NCI-H2081 treated with DMSO at 0.1 percent for 48 hours (cell line): ENCODE measurements at places on chromosomes 7 and 10.
A peak's percentile ranks its signal among the peaks of the same experiment; 100 is the strongest.

DNA sequence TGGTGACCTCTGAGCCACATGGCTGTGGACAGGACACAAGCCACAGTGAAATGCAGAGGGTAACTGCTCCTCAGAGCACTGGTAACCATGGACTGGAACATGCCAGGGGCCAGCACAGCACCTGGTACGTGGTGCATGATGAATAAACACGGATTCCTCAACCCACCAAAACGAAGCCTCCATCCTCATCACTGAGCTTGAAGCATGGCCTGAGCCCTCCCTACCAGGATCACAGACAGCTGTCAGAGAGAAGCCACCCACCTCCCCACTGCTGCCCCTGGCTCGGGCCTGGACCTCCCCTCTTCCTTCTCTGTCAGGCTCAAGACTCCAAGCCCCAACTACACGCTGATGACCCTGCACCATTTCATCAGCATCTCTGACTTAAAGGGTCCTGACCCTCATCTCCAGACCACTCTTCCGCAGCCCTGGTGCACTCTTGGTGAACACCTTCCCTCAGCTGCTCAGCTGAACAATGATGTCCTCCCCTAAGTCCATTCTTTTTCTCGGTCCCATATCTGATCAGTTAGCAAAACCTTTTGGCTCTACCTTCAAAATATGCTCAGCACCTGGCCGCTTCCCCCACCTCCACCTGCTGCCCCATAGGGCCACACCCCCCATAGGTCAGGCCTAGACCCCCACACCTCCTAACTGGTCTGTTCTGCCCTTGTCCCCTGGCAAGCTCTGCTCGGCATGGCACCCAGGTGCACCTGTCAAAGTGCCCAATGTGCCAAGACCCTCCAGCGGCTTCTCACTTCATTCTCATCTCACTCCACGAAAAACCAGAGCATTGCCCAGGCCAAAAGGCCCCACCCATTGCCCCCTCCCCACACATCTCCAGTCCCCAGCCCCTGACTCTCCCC, 141.1 kb downstream of the MAPK8 start:
- no peak for DNase-seq

DNA sequence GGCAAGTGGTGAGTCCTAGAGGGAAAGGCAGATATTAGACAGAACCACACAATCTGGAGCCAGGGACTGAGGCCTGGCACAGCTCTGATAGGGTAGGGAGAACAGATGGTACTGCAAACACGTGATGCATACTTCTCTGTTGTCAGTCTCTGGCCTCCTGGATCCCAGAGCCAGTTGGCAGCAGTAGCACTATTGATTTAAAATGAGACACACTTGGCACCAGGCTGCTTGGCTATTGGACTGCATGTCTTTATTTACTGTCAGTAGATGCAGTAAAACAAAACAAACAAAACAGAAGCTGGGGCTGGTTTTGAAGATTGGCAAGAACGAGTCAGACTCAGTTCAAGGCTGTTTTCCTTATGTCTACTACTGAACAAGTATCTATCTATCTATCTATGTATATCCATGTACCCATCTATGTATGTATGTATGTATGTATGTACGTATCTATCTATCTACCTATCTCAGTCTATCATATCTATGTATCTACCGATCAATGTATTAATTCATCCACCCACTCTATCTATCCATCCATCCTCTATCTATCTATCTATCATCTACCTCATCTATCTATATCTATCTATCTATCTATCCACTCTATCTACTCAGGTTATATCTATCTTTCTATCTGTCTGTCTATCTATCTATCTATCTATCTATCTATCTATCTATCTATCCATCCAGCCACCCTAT, 23.4 kb upstream of the MGAM2 start:
- DNase-seq = peak; percentile 28

- DNase-seq = no peak
These were observed 65.2 kb downstream of the HYCC1 start for GRCh38 chr7:22948770-22949169.

DNA sequence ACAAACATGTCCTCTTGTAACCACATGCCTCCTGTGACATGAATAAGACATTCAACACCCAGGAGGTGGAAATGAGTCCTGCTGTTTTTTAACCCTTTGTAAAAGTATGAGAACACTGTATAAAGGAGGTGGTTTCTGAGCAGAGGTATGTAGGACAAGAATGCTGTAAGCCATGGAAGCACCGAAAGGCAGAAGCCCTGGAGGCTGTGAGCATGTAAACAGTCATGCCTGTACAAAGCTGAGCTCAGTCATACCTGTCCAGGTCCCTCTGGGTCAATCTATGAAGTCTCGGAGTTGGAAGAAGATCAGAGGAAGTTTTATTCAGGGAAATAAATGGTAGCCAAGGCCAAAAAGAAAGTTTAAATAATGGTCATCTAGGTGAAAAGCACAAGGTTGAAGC, 34.7 kb upstream of the XPNPEP1 start:
- no peak for DNase-seq

- no peak for DNase-seq
These were observed 170.7 kb upstream of the PLPP4 start for GRCh38 chr10:120286280-120286679.

- DNase-seq = no peak
These were observed 85.4 kb upstream of the VOPP1 start for GRCh38 chr7:55657654-55658053.

GRCh38 chr10:102710609-102711008, 3.6 kb downstream of the ARL3 start:
- DNase-seq = no peak

DNA sequence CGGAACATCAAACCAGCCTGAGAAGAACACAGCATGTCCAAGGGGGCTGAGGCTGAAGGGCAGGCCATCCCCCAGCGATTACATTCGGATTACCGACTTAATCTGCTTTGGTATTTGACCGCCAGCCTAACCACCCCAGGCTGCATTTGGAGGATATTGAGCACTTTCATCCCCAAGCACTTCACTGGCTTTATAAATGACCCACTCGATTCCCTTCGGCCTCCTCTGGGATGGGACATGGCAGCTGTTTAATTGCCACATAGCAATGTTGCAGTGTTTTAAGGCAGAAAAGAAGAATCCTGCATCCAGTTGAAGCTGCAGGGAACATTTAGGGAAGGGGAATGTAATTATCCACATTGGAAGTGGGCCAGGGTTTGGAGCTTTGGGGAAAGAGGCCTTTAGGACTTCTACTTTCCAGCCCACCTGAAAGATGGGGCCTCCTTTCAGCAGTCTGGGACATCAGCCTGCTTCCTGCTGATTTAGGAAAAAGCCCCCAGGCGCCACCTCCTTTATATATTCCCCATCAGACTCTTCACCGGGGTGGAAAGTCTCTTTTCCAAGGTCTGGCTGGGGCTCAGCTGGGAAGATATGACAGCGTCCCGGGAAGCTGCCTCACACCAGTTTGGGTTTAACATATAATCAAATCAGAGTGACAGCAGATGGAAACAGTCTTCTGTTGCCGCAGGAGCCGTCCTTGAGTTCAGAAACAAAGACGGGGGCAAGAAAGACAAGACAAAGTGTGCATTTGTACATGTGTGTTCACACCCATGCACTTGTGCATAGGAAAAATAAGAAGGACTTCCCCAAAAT, 9.2 kb downstream of the DPCD start:
- DNase-seq = no peak

GRCh38 chr10:27328946-27329345, 88.3 kb upstream of the ACBD5 start:
- DNase-seq = no peak

GRCh38 chr7:47570649-47571050, 11.3 kb downstream of the TNS3 start:
- DNase-seq = no peak

GRCh38 chr7:151756076-151756731, 120.7 kb downstream of the PRKAG2 start:
- no peak for DNase-seq

- DNase-seq = no peak
These were observed 535.9 kb downstream of the TFEC start for GRCh38 chr7:115494529-115495147.

DNA sequence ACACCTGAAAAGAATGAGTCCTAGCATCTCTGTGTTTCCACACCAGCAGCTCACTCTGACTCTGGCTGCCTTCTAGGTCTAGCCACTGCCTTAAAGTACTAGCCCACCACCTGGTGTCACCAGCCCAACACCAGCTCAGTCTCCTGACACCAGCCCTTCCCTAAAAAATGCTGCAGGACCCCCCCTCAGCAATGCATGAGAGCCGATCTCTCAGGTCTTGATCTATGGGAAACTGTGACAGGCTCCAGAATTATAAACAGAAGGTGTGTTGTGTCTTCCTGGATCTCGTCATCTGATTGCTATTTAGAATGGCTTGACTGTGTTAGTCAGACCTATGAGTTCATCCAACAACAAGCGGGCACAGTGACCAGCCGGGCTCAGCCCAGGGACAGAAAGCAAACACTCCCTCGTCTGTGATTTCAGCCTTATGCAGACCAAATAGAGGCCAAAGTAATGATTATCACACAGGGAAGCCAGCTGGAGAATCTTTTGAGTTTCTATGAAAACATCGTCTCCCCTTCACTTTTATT, 66.6 kb downstream of the CUBN start:
- no peak for DNase-seq

DNA sequence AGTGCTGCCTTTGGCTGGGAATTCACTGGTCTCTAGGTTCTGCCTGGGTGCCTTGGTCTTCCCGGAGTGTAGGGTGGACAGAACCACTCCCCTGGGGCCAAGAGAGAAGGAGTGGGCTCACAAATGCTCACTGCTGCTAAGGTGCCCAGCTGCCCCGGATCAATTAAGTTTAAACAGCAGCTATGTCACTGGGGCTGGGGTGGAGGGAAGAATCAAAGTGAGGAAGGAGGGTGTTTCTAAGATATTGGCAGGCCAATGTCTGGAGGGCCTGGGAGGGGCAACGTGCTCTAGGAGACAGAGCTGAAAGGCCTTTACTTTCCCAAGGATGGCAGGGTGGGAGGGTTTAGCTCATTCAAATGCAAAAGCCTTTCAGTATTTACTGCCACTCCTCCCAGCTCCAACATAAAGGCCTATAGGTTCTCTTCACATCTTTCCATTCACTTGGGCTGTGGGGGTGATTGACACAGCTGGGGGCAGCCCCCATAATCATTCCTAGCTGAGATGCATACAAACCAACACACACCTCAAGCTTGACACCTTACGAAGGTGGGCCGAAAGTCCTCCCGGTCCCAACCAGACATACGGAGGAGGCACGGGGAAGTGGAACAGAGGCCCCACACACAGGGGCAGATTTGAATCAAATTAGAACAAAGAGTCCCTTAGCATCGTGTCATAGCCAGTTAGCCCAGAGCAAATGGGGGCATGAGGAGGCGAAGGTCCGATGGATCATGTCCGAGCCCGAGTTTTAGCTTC, 108.0 kb upstream of the EFCAB10 start:
- DNase-seq = no peak

DNA sequence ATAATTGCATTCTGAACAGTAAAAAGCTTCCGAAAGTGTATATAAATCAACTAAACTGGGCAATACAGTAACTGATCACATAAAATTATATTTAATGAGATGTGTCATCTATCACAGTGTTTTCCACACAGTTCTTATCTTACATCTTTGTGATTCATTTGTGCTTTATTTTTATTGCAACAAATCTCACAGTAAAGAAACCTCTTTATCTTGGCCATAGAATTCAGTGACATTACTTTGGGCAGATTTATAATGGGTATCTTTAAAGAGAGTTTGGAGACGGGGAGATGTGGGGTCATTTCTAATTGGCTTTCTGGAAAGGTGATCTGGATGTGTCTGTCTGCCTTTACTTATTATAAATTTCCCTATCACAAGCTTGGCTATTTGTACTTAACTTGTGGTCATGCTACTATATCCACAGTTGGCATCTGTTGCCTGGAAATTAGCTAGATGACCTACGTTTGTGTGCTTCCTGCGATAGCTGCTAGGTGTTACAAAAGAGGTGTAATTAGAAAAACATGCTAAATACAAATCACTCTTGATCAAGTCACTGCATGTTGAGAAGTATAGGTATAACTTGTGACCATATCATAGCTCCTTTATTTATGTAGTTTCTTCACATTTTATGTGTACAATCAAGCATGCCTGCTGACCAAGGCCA, 123.8 kb downstream of the ARID5B start:
- no peak for DNase-seq

- no peak for DNase-seq
These were observed 75.0 kb downstream of the CPVL start for GRCh38 chr7:29071203-29071874.

- no peak for DNase-seq
These were observed 12.6 kb downstream of the ALOX5 start for GRCh38 chr10:45386657-45387056.

- no peak for DNase-seq
These were observed 44.0 kb downstream of the CREB3L2 start for GRCh38 chr7:137957887-137958286.

DNA sequence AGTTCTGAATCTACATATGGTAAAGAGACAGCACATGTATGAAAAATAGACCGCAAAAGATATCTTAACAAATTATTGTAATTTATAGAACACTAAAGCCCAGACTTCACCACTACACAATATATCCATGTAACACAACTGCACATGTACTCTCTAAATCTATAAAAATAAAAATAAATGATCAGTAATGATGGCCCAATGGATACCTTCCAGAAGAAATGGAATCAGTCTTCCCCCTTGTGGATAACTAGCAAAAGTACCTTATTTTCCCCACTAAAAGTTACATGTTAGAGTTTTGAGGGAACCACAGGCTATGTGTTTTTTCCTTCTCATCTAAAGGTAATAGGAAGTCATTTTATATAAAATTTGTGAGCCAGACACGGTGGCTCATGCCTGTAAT, 25.7 kb downstream of the C7orf25 start:
- DNase-seq = no peak

GRCh38 chr10:21954690-21955089, 48.8 kb downstream of the DNAJC1 start:
- no peak for DNase-seq

DNA sequence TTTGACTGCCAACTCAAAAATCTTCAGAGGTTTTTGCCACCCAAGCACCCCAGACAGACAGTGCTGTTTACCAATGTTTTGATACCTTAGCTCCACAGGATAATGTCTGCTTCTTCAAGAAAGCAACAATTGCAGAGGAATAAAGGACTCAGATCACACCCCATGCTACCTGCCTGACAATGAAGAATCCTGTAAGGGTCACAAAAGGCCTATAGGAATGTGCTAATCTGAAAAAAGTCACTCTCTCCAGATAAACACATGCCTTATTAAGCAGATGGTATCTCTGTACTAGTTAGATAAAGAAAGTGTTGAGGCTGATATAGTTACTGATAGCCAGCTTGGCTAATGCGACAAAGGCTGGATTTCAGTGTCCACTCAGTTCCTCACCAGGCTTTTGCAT, 1076.7 kb upstream of the SORCS1 start:
- no peak for DNase-seq
